Activated CD8-positive, alpha-beta T cell treated with anti-CD3 and anti-CD28 coated beads for 36 hours (primary cell): ENCODE measurements at places on chromosomes 5 and 9. TPM values are rescaled to one million over a fixed set of nuclear protein-coding genes. Genes with fewer than 3 reads are reported as not detected.

DNA sequence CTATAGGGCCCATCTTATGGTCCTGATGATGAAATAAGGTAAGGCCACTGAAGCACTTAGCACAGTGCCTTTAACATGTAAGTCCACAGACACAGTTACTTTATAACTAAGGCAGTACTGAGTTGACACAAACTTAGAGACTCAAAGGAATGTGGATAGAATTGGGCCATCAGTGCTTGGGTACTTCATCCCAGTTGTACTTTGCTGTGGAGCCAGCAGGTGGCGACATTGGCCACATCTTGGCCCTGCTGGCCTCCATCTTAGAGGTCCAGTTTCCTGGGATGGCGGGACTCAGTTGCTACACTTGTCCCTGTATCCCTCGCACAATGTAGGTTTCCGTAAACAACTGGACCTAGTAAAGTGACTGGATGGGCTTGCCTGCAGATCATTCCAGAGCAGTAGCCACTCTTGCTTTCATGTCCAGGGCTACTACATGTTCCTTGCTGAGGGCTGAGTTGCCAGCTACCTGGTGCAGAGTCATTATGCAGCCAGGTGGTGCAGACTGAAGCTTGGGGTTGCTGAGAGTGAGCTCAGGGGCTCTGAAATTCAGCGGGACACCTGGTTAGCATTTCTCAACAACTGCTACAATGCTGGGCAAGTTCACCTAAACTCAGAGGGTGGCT, 10.6 kb downstream of the MTAP start:
- DNase-seq: peak; percentile 72

- DNase-seq: no peak
These were observed 169.1 kb downstream of the YTHDC2 start for GRCh38 chr5:113682497-113683136.

DNA sequence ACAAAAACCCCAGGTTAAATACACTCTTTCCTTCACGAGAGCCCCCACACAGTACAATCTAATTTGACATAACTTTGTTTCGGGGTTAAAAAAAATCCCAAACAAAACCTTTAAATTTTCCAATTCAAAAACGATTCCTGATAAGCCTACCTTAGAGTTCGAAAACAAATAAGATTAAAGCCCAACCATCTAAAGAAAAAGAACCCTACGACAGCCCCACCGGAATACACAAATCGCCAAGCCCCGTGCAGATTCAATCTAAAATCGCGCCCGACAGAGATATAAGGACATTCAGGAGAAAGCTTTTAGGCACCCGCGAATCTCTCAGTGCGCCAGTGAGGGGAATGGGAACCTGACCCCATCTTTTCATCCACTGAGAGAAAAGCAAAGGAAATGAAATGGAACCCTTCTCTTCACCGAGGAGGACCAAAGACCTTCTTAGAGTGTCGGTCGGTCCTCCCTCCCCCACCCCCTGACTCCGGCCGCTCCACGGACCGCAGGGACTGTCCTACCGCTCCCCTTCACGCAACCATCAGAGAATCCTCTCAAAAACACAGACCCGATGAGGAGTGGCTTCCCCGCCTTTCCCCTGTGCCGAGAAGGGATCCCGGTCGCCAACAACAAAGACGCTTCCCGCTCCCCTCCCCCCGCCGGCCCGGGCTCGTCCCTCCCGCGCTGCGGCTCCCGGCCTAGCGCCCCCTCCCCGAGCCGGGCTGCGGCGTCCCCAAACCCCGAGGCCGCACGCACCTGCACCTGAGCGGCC, 925 bp downstream of the ABHD17B start:
- peak; percentile 51 for DNase-seq

DNA sequence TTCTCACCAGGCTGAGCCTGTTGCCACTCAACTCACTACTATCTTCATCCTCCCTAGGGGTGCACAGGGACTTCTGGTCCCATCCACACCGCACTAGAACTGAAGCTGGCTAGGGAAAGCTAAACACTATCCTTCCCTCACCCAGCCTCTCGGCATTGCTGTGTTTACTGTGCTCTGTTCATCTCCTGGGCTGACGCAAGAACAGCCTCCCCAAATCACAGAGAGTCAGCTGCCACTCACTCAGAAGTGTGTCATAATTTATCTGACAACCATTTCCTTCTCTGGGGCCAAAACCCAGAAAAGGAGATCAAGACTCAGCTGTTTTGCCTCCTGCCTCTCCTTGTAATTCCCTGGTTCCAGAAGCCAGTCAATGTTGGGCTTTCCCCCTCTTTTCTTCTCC, 92.8 kb downstream of the ARHGEF28 start:
- DNase-seq: no peak

- DNase-seq: no peak
These were observed 23.7 kb upstream of the MRNIP start for GRCh38 chr5:179882338-179882737.

- DNase-seq: no peak
These were observed 476.0 kb upstream of the CD180 start for GRCh38 chr5:67672636-67673035.

GRCh38 chr5:40499518-40500273, 180.0 kb upstream of the PTGER4 start:
- no peak for DNase-seq

DNA sequence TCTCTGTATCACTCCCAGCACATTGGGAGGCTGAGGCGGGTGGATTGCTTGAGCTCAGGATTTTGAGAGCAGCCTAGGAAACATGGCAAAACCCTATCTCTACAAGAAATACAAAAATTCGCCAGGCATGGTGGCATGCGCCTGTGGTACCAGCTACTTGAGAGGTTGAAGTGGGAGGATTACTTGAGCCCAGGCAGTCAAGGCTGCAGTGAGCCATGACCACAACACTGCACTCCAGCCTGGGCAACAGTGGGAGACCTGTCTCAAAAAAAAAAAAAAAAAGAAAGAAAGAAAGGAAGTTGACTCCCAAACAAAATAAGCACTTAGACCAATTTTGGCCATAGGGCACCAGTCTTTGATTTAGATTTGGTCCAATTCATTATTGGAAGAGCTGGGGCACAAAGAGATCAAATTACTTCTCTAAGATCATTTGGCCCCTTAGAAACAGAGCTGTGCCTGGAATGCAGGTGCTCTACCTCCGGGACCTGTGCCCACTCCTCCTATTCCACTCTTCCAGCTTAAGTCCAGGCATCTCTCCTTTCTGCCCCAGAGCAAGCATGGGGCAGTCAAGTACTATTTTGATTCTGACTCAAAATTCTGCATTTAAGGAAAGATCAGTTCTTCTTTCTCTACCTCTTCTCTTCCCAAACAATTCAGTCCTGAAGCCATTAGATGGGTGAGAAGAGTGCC, 59.0 kb downstream of the ALDH7A1 start:
- no peak for DNase-seq

- DNase-seq: no peak
These were observed 344.1 kb downstream of the SEMA5A start for GRCh38 chr5:9201761-9202160.

DNA sequence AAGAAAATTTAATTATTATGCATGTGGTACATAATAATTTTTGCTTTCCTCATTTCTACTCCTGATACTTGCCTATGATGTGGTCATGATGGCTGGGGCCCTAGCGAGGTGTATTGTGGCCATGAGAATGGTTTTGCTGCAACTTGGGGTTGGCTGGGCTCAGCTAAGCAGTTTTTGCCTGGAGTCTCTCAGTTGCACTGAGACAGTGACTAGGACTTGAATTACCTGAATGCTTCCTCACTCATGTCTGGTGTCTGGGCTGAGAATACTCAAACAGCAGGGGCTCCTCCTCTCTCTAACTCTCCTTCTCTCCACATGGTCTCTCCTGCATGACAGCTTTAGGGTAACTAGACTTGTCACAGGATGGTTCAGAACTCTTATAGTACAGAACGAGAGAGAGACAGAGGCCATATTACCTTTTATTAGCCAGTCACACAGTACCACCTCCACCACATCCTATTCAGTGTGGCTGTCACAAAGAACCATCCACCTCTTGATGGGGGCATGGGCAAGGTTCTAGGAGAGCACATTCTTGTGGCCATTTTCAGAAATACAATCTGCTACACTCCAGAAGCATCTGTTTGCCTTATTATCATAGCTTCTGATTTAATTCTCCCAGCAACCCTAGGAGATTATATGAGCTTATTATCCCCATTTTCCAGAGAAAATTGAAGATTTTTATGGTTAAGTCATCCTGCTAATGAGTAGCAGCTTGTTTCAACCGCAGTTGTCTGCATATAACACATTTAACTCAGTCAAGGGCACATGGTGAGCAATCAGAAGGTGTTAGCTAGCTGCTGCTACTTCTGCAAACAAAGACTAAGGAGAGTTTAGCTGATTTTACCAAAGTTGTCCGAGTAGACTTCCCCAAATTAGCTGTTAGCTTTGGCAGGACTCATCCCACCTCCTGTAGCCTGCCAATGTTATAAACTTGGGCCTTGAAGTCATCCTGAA, 245.1 kb downstream of the DOCK8 start:
- peak; percentile 13 for DNase-seq

The SLC12A2 gene
- total RNA-seq: 12.4 TPM

The SPATA31C1 gene
- not detected for total RNA-seq

The BOD1 gene
- total RNA-seq: 28.1 TPM
